CD4-positive, alpha-beta T cell treated with Interleukin-17A for 1 hour (primary cell): ENCODE measurements at places on chromosomes 2 and 18.

DNA sequence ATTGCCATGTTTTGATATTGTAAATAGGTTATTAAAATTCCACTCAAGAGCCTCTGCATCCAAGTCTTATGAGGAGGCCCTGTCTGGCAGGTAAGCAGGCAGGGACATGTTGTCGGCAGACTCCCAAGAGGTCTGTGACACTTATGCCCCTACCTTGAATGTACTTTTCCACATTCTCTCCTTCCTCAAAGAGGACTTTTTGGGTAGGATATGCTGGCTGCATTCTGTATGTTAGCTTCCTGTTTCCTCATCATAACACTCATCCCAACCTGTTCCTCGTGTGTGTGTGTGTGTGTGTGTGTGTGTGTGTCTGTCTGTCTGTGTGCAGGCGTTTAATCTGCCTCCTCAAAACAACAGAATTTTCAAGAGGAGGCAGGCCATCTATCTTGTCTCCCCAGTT, 75.3 kb downstream of the USP40 start:
- DNase-seq = no peak

DNA sequence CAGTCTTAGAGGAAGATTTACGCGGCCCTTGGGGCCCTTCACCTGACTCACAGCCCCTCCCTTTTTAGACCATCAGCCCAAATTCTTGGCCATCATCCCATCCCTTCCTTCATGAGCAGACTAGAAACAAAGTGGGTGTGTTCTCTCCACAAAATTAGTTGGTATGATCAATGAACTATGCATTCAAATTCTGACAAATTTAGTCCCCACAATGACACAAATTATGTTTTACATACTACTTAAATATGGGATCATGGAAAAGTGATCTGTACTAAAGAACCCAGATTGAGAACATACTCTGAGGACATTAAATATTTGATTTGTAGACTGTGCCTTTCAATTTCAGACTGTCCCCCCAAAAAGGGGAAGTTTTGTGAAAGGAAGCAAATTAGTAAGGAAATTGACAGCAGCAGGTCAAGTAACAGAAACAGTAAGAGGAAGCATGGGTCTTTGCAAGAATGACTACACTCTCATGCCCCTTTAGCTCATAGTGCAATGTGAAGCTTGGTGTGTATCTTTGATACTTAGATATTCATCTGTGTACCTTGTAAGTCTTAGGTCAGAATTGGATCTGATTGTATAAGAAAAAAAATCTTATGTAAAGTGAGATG, 2.2 kb upstream of the MAPRE2 start:
- DNase-seq = no peak

- no peak for DNase-seq
Measured at GRCh38 chr2:122595065-122595464, 839.6 kb downstream of the TSN start.

DNA sequence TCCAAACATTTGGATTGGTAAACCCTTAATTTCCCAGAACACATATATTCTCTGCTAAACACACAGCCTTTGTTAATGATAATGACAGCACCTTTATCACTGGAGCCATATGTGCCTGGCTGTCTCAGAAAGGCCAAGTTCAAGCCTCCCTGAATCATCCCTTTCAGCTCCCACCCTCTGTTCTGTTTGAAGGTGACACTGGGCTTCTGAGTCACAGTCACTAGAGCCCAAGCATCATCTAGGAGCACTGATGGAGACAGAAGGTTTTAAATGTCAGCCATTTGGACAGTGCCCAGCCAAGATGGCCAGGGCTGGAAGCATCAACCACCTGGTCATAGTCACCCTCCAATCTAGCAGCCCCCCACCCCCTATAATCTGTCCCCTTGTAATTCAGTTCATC, 80.6 kb downstream of the NRP2 start:
- DNase-seq = no peak

GRCh38 chr2:54709336-54709809, 14.1 kb upstream of the EML6 start:
- no peak for DNase-seq

- DNase-seq = no peak
Measured at GRCh38 chr2:126880324-126880723, 18.4 kb upstream of the TEX51 start.

- no peak for DNase-seq
Measured at GRCh38 chr2:207601774-207602173, 23.4 kb downstream of the METTL21A start.

- DNase-seq = peak; percentile 79
Measured at GRCh38 chr2:134245340-134245984, 8.4 kb upstream of the MGAT5 start.

- no peak for DNase-seq
Measured at GRCh38 chr18:62663731-62664336, 51.5 kb upstream of the PHLPP1 start.

- no peak for DNase-seq
Measured at GRCh38 chr2:36059691-36060090, 295.9 kb upstream of the CRIM1 start.

DNA sequence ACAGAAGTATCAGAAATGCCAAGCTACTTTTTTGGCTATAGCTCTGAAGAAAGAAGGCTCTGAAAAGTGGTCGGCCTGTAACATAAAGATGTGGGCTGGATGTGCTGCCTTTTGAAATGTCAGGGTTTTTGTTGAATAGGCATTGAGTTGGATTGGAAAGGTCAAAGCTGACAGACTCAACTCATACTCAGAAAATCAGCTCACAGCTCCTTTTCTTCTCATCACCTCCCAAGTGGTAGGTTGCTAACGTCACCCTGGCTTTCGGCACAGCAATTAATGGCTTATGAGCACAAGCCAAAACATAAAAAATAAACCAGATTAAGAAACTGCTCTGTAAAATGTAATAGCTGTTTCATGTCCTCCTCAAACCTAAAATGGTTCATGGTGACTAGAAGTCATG, 68.3 kb downstream of the KCNF1 start:
- DNase-seq = no peak

DNA sequence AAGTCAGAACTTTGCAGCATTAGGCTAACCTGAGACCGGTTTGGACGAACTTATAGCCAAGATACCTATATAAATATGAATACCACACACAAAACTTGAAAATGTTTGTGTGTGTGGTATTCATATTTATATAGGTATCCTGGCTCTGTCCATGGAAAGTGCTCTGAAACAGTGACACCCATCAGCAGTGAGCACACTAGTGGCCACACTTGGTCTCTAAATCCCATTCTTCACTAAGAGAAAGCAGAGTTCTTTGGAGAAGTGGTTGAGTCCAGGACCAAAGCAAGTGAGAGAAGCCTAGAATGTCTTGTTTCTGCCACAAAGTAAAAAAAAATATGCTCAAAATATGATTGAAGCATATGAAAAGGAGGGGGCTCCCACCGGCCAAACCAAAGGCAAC, 146.5 kb downstream of the TWIST2 start:
- DNase-seq = no peak

- DNase-seq = no peak
Measured at GRCh38 chr2:175621821-175622220, 380.2 kb downstream of the LNPK start.

DNA sequence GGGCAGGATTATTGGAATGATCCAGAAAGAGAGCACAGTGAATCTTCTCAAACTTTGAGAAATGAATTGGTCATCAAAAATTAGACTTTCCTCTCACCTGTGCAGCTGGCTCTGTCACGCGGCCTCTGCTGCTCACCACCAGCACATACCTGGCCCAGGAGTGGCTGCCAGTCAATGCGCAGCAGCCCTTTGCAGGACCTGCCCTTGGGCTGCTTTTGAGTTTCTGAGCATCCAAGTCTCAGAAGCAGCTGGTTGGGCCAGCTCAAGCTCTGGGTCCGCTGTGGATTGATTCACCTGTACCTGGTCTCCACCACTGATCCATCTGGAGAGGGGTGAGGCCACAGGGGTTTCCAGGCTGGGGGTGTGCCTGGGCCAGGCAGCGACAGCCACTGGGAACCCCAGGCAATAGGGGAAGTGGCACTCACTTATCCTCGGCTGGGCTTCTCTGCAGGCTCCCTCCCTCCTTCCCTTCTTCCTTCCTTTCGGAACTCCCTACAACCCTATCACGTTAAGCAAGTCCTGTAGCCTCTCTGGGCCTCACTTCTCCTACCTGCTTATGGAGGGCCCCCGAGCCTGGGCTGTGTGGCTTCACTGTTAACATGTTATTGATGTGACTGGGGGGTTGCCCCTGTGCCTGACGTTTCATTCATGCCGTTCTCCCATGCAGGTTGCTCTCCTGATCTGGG, 48.1 kb downstream of the SH3BP4 start:
- DNase-seq = no peak

- DNase-seq = no peak
Measured at GRCh38 chr2:195647302-195647701, 9.7 kb upstream of the SLC39A10 start.

- no peak for DNase-seq
Measured at GRCh38 chr2:72583376-72583775, 242.5 kb downstream of the EXOC6B start.

GRCh38 chr2:109301746-109302145, 172.7 kb downstream of the SH3RF3 start:
- no peak for DNase-seq

GRCh38 chr18:36075862-36076587, 8.7 kb upstream of the RPRD1A start:
- no peak for DNase-seq

DNA sequence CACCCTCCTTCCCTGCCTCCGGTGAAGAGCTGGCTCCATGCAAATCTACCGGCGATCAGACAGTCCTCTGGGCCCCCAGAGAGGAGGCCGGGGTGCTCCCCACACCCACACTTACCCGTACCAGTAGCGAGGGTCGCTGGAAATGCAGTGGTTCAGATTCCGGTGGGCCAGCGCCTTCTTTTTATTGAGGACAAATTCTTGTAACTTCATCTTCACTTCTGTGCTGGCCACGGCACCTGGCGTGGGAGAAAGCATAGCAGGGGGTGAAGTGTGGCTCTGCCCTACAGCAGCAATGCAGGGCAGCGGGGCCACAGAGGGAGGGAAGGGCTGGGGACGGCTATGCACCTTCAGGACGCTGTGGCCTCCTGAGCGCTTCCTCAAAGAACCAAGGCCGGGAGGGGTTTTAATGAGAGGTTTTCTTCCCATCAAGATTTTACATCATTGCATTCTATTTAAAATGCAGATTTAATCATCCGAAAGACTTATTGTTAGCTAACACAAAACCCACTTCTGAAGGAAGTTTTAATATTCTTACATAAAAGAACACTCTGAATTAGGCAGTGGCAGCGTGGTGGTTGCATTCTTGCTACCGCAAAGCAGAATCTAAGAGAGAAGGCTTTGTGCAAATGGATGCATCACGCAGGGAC, 237.0 kb downstream of the HDAC4 start:
- no peak for DNase-seq

DNA sequence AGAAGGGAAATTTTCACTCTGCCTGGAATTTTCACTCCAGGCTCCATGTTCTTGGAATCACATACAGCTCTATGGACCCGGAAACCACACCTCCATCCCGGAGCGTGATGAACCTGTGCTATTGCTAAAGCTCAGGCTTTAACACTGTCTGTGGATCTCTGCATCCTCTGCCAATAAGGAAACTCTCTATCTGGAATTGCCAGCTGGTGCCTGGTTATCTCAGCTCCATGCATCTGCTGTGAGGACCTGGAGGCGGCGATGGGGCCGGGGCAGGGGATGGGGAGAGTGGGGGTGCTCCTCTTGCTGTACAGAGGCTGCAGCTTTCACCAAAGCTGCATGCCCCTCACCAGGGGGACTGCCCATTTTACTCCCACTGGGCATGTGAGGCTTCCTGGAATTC, 754.0 kb upstream of the SOX11 start:
- no peak for DNase-seq

- DNase-seq = no peak
Measured at GRCh38 chr2:197675711-197676188, 363 bp upstream of the RFTN2 start.

GRCh38 chr2:177422271-177422670, 29.7 kb downstream of the AGPS start:
- DNase-seq = no peak

GRCh38 chr2:85753525-85754312, at the start of gene ATOH8:
ATOH8 (plus strand) TSS chr2:85753991; CDS start chr2:85754190, 199 bp downstream.
- DNase-seq = no peak

GRCh38 chr2:705971-706511, 28.8 kb upstream of the TMEM18 start:
- no peak for DNase-seq

GRCh38 chr2:55159037-55159651, 72.9 kb downstream of the CLHC1 start:
- DNase-seq = no peak

DNA sequence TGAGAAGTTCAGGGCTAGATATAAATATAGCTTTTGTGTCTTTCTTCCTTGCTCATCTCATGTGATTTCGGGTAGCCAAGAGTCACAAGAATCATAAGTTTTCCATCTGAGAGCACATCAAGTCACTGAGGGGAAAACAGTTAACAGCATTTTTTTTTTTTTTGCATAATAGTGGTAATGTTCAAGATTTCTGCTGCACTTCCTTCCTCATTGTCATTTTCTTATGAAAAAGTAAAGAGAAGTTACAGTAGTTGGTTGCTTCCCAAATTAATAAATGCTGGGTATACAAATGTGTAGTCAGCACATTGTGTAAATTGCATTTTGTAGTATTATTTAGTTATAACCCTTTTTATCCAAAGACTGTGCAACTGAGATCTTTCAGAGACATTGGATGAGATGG, 93.6 kb downstream of the ZEB2 start:
- no peak for DNase-seq

- no peak for DNase-seq
Measured at GRCh38 chr2:175630280-175631244, 371.5 kb downstream of the LNPK start.

- no peak for DNase-seq
Measured at GRCh38 chr18:24317370-24317769, 80.3 kb downstream of the OSBPL1A start.
